ENCODE measurements at places on chromosomes 2 and 18.
A peak's percentile ranks its signal among the peaks of the same experiment; 100 is the strongest.

DNA sequence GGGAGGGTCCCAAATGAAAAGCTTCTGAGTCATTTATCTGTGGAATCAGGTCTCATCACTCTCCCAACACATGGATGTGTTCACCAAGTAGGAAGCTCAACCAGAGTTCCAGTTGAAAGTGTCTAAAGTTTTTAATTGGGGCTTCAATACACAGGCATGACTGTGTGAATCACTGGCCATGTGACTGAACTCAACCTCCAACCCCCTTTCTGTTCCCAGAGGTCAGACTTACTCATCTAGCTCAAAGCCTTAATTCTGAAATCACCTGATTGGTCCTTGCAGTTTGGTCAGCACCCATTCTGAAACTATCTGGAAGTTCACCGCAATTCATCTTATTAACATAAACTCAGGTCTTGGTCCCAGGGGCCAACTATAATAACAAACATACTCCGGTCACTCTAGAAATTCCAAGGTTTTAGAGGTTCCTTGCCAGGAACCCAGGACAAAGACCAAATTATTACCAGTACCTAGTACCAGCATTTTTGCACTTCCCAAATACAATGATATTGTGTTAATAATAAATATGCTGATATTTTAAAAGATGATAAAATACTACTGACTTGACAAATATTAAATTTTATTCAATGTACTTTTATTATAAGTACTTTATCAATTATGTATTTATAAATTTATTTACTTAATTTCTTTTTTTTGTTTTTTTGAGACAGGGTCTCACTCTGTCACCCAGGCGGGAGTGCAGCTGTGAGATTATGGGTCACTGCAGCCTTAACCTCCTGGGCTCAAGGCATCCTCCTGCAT, 10.7 kb upstream of the RBM45 start:
- no peak for DNase-seq

GRCh38 chr2:31525876-31526275, 54.9 kb downstream of the SRD5A2 start:
- no peak for DNase-seq

DNA sequence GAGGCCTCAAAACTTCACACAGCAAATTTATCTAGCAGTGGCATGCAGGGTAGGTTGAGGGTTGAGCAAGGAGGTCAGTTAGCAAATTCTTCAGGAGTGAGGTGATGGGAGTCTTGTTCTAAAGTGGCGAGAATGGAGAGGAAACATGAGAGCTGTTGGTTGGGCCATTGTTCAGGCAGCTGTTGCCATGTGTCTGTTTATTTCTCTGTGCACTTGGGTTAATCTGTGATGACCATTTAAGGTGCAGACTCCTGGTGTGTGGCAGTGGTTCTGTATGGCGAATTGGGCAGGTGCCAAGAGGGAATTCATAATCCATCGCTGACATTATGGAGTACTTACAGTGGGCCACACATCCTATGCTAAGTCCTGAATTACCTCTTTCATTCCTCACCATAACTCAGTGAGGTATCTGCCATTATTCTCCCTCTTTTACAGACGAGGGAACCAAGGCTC, 30.4 kb downstream of the TMEM178A start:
- DNase-seq = no peak

DNA sequence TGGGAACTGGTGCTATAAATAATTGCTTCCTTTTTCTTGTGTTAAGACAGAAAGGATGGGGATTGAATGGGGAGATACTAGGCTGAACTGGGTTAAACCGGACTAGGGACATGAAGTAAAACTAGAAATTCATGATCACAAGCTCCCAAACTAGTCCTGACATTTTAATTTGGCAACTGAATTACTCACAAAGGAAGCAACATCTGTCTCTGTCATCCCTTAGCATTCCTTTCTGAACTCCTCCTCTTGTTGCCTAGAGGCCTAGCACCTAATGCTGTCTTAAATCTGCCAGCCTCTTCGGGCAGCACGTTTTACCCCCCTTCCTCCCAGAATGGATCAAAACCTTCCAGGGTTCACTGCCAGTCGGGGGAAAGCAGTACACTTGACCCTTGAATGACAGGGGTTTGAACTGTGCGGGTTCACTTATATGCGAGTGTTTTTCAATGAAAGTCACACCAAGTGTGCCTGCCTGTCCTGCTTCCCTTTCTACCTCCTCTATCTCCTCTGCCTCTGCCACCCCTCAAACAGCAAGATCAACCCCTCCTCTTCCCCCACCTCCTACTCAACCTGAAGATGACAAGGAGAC, 8.2 kb downstream of the KCTD1 start:
- no peak for DNase-seq

DNA sequence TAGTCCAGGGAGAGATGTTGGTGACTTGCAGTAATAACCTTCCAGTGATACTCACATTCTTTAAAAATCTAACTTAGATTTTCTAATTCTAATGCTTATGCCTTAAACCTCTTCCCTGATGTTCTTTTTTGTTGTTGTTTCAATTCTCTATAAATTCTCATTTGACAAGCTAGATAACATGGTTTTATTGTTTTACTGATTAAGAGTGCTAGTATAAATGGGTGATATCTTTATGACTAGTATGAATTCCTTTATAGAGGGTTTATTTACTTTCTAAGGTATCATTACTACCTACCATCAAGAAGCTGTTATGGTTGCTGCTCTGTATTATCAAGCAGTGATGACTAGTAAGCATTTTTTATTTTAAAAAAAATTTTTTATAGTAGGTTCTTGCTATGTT, 35.0 kb downstream of the ACVR2A start:
- no peak for DNase-seq

DNA sequence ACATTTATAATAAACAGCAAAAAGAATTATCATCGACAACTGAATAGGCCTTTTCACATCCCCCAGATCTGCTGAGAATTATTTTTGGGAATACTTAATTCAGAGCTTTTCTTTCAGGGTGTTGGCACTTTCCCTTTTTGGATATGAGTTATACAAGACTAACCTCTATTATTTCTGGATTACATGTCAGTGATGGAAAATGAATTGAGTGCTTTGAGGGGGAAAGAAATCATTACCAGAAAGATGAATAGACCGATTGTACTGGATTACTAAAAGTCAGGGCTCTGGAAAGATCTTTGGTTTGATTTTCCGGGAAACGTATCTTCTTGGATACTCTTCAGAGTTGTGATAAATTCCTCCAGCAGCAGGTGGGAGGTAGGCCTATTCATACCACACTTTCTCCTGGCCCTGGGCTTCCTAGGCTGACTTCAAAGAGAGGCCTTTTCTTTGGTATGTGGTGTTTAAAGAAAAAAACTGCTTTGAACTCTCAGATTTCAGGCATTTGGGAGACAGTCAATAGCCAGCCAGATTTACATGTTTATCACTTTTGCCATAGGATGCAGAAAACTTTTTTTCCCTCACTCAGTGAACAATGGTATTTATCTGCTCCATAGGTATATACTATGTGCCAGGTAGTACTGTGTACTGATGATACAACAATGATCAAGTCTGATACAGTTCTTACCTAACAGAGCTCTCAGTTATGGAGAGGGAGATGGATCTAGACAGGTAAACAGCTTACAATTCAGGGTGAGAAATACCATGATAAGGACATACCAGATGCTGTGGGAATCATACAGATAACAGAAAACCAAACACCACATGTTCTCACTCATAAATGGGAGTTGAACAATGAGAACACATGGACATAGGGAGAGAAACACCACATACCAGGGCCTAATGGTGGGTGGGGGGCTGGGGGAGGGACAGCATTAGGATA, 63.3 kb upstream of the ACTR3 start:
- no peak for DNase-seq

GRCh38 chr2:66698091-66698490, 263.2 kb downstream of the MEIS1 start:
- DNase-seq = no peak

GRCh38 chr2:100782380-100782878, 37.5 kb upstream of the NPAS2 start:
- no peak for DNase-seq

- no peak for DNase-seq
These were observed 207.9 kb downstream of the ICOS start for GRCh38 chr2:204144492-204144891.

GRCh38 chr2:159050426-159050825, 82.0 kb downstream of the TANC1 start:
- no peak for DNase-seq

DNA sequence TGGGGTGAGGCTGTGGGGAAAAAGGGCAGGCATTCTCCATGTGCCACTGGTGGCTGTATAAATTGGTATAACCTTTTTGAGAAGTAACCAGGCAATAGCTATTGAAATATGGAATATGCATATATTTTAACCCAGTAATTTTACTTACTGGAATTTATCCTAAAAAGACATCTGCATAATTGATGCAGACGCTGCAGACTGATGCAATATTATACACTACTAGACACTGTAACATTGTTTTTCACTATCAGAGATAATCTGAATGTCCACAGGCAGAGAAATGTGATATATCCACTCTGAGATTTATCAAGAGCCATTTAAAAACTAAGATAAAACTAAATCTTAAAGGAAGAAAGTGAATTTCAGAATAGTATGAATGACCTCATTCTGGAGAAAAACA, 14.7 kb downstream of the THOC1 start:
- DNase-seq = no peak

DNA sequence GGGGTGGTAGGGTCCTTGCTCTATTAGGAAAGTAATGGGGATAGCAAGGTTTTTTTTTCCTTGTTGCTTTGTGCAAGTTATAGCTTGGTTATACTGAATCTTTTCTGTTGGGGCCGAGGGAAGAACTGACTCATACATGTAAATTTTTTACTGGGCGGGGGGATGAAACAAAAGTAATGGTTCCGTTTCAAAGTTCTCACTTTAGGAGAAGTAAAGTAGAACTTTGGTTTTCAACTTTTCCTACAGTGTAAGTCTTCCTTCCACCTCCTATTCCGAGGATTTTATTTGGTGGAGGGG, 1.1 kb downstream of the AFTPH start:
- peak; percentile 5 for DNase-seq

- DNase-seq = no peak
These were observed 79.6 kb downstream of the ROCK2 start for GRCh38 chr2:11264818-11265217.

DNA sequence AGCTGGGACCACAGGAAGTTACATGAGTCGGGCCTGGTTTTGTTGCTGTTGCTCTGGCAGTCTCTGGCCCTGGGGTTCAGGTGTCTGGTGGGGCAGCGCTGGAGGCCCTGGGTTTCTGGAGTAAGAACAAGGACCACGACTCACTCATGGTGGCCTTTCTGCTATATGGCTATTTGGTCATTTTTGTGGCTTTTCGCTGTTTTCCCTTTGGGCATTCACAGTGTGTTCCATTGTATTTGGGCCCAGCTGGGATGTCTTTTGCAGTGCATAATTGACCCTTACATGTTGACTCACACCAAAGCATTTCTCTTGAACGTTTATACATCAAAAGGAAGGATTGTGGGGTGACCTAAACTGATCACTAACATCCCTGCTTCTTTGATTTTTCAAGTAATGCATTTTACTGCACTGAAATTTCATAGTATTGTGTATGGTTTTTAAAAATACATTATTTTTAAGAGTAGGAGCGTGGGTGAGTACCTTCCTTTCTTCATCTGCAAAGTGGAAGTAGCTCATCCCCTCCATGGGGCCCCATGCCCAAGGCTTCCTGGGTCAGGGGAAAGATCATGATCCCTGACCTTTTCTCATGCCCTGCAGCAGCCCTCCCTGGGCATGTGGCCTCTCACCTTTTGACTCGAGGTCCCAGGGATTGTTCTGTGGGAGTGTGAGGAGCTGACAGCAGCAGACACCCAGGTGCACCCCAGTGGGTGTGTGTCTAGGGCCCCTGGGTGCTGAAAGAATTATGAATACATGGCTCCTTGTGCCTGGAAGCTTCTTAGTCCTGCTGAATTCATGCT, 225.5 kb downstream of the AGAP1 start:
- no peak for DNase-seq

GRCh38 chr2:147297820-147298219, 547.0 kb upstream of the ACVR2A start:
- no peak for DNase-seq

DNA sequence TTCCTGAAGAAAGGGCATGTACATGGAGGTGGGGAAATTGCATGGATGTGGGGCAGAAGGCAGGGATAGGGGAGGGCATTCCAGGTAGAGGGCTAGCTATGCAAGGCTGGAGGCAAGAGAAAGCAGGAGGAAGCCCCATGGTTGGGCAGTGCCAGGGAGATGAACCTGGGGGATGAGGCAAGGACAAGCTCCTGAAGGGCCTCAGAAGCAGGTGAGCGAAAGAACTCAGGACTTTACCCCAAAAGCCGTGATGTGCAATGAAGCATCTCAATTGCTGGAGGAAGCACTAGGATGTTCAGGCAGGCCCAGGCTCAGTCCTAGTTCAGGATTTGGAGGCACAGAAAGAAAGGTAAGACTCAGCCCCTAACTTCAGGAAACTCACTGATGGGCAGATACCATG, 117.0 kb upstream of the EPAS1 start:
- no peak for DNase-seq

GRCh38 chr2:48247206-48247605, 282.7 kb upstream of the STON1 start:
- DNase-seq = no peak

- no peak for DNase-seq
These were observed 265.7 kb downstream of the TWIST2 start for GRCh38 chr2:239113615-239114014.

- DNase-seq = no peak
These were observed 28.1 kb upstream of the CAB39 start for GRCh38 chr2:230684270-230685168.

- no peak for DNase-seq
These were observed 437.5 kb downstream of the NR4A2 start for GRCh38 chr2:155895016-155895415.

DNA sequence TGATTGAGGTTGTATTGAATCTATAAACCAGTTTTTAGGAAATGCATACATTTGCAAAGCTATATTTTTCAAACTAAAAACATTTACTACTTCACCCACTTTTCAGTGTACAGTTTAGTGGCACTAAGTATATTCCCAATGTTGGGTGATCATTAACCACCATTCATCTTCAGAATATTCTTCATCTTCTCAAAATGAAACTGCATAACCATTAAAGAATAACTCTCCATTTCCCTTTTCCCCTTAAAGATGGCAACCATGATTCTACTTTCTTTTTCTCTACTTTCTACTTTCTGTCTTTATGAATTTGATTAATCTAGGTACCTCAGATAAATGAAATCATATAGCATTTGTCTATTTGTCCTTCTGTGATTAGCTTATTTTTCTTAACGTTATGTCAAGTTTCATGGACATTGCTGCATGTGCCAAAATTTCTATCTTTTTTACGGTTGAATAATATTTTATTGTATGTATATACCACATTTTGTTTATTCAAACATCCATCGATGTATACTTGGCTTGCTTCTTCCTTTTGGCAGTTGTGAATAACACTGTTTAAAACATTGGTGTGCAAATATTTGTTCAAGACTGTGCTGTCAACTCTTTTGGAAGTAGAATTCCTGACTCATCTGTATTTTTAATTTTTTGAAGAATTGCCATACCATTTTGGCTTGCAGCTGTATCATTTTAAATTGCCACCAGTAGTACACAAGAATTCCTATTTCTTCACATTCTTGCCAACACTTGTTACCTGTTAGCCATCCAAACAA, 104.9 kb downstream of the RPRM start:
- DNase-seq = no peak

GRCh38 chr2:16225545-16225944, 285.2 kb downstream of the MYCN start:
- no peak for DNase-seq

- no peak for DNase-seq
These were observed 5.6 kb upstream of the PSMD1 start for GRCh38 chr2:231051116-231051515.

- no peak for DNase-seq
These were observed 352.0 kb downstream of the ARHGAP15 start for GRCh38 chr2:143481237-143481623.

- DNase-seq = no peak
These were observed 228.7 kb downstream of the PIK3C3 start for GRCh38 chr18:42183746-42184145.

GRCh38 chr18:3584897-3585460, 135.0 kb downstream of the TGIF1 start:
- DNase-seq = no peak
